MCF 10A (cell line): ENCODE measurements at places on chromosomes 2 and 18. TPM values are rescaled to one million over a fixed set of nuclear protein-coding genes. Genes with fewer than 3 reads are reported as not detected.

DCC gene
- total RNA-seq, result not detected in 2 replicates

ABCG5 gene
- not detected in 2 replicates for total RNA-seq

VWA3B gene
- total RNA-seq, result not detected in 2 replicates

TCF23 gene
- total RNA-seq, result not detected in 2 replicates

CELF4 gene
- total RNA-seq, result not detected in 2 replicates

FOXD4L1 gene
- 0.63 and 0.98 TPM in 2 replicates for total RNA-seq

GRCh38 chr2:212686285-212686895 is 147.8 kb upstream of the ERBB4 start:
- DNase-seq, result peak; percentile 75

GRCh38 chr2:240563951-240564560 is 3.9 kb downstream of the DUSP28 start:
- DNase-seq, result no peak

- peak; percentile 37 for DNase-seq
Observed at GRCh38 chr2:61179701-61180639, 18.0 kb downstream of the C2orf74 start.

GRCh38 chr2:224764565-224765236 is 48.5 kb upstream of the CCDC195 start:
- no peak for DNase-seq

DNA sequence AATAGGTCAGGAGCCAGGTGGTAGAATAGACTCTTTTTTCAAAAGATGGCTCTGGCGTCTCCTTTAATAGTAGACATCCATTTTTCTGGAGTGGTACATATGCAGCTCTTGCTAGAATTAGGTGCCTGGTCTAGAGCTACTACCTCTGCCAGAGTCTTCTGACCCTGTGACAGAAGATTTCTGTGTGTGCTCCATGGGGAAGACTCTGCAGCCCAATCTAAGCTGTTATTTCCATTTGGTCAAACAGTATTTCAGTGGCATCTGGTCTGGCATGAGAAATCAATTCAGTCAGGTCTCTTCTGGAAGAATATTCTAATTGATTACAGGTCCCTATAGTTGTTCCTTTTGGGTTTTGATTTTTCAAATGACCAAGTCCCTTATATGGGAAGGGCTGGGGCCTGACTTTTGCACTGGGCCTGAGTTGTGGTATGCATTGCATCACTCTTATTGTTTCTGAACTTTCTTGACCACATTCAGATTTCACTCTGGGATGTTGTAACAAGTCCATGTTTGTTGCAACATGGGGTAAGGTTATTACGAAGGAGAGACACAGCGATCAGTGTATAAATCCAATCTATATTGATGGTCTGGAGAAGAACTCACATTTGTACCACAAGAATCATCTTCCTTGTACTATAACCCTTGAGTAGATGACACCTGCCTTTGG is 12.1 kb downstream of the MXD1 start:
- peak; percentile 84 for DNase-seq

DNA sequence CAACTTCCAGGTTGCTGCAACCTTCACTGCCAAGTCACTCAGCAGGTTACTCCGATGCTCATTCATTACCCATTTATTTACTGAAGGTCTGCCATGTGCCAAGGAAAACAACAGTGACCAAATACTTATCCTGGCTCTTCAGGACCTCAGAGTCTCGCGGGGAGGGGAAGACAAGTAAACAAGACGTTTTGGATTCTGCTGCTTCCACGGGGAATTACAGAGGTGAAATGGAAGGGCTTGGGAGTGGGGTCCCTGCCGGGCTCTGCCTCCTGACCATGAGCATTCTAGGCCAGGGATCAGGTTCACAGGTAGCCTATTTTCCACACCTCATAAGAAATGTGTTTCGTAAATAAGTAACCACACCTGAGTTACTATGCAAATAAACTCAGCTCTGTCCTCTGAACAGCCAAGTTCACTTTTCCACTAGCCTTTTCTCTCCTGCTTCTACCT is 68.1 kb downstream of the CLHC1 start:
- peak; percentile 37 for DNase-seq
